Renal cortex interstitium (tissue), 15 donors: ENCODE measurements at places on chromosomes 1 and 21.

DNA sequence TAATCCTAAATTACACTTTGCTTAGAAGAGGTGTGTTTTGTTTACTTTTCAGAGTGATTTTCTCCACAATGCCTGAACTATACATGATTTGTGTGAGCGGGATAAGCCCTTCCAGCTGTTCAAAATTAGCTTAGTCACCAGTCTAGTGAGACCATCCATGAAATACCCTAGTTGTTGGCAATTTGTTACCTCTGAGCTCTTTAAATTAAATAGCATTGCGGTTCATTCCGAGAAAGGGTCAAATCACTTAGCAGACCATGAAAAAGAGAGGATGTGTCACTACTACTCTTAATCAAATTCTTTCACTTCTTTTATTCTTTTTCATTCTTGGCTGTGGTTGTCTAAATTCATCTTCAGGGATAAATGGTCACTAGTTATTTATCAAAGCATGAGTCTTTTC, 11.9 kb upstream of the VAV3 start:
- DNase-seq = no peak

GRCh38 chr1:18946550-18947381, 9.7 kb downstream of the IFFO2 start:
- DNase-seq = no peak

- no peak for DNase-seq
These were observed 40.2 kb downstream of the TTLL7 start for GRCh38 chr1:83958704-83959103.

- DNase-seq = no peak
These were observed 167.2 kb downstream of the LMO4 start for GRCh38 chr1:87495870-87496269.

DNA sequence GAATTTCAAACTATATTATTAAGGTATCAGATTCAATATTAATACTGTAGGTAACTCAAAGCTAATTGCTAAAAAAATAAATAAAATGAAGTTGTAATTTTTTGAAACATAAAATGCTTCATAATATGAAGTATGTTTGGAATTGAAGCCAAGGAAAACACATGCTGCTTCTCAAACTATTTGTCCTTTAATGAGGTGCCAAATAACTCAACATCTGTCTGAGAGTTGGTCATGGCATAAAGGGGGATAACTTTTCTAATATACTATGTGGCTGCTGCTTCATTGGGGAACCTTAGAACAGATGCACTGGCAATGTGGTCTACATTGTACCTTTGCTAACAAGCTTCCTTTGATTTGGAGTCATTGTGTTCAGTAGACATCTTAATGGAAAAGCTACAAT, 96.7 kb downstream of the PDE4B start:
- no peak for DNase-seq

GRCh38 chr1:238360474-238360873, 469.8 kb upstream of the ZP4 start:
- DNase-seq = no peak

- no peak for DNase-seq
These were observed 10.7 kb downstream of the TAF13 start for GRCh38 chr1:109065137-109065536.

GRCh38 chr1:10866321-10867093, 70.1 kb upstream of the CASZ1 start:
- DNase-seq = no peak

- DNase-seq = no peak
These were observed 12.8 kb downstream of the BACE2 start for GRCh38 chr21:41180752-41181151.

DNA sequence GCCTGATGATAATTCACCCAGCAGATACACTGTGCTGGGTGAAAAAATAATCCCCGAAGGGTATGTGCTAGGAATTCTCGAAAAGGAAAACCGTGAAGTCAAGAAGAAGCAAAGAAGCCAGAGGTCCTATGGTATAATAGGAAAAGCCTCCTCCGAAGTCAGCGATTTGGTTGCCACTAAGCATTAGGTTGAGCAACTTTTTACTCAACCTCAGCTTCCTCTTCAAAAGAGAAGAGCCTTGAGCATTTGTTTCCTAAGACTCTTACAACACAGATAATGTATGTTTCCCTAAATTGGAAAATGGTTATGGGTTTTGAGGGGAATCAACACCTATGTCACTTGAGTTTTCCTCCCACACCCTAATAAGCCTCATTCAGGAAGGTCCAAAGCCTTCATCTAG, 21.3 kb upstream of the MNDA start:
- no peak for DNase-seq

DNA sequence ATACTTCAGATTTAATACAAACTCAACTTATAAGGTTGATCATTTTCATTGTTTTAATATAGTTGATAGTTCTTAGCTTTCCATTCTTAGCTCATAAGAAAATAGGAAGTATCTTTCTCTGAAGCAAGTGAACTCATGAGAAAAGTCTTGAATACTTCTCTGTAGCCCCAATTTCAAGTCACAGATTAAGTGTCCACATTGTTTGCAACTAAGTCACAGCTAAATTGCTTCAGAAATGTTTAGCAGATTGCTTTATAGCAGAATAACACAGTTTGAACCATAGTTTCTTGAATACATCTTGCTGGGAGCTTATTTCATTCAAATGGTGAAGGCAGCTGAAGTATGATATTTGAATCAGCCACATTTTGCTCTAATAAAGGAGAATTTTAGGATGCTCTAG, 10.6 kb upstream of the PKN2 start:
- DNase-seq = no peak

DNA sequence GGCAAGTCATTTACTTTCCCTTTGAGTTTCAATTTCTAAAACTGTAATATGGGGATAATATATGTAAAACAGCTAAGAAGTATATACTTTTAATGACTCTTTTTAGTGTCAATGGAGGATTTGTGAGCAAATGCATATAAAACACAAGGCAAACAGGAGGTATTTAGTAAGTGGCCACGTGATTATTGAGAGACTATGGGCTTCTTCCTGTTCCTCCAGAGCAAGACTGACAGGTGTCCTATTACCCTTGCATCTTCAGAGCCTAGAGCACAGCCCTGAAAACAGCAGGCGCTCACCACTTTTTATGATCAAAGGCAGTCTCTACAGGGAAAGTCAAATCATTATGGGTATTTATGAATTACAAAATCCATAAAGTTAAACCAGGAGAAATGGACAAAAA, 941 bp upstream of the ROR1 start:
- no peak for DNase-seq

GRCh38 chr1:19400875-19401534, 84.3 kb downstream of the CAPZB start:
- no peak for DNase-seq

DNA sequence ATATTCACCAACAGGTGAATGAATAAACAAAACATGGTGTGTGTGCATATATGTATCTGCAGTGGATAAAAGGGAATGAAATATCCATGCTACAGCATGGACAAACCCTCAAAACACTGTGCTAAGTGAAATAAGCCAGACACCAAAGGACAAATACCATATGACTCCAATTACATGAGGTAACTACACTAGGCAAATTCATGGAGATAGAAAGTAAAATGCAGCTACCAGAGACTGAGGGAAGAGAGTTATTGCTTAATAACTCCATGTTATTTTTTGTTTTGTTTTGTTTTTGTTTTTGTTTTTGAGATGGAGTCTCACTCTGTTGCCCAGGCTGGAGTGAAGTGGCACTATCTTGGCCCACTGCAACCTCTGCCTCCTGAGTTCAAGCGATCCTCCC, 2.4 kb downstream of the ITLN1 start:
- DNase-seq = no peak

- no peak for DNase-seq
These were observed 11.1 kb upstream of the ETV3L start for GRCh38 chr1:157110686-157111085.

DNA sequence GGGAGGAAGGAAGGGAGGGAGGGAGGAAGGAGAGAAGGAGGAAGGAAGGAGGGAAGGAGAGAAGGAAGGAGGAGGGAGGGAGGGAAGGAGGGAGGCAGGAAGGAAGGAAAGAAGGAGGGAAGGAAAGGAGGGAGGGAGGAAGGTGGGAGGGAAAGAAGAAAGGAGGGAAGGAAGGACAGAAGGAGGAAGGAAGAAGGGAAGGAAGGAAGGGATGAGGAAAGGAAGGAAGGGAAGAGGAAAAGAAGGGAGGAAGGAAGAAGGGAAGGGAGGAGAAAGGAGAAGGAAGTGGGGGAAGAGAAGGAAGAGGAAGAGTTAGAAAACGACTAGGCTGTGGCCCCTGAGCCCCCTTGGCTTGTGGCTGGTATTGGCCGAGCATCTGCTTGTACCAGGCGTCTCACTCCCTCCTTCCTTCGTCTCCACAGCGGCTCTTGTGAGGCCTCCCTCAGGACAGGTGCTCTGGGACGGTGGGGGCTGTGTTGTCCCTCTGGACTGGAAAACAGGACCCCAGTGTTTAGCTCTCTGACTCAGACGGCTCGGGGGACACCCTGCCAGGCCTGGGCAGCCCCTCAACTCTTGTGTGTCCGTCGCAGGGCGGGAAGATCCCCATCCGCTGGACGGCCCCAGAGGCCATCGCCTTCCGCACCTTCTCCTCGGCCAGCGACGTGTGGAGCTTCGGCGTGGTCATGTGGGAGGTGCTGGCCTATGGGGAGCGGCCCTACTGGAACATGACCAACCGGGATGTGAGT, 36.2 kb upstream of the C1QA start:
- no peak for DNase-seq

DNA sequence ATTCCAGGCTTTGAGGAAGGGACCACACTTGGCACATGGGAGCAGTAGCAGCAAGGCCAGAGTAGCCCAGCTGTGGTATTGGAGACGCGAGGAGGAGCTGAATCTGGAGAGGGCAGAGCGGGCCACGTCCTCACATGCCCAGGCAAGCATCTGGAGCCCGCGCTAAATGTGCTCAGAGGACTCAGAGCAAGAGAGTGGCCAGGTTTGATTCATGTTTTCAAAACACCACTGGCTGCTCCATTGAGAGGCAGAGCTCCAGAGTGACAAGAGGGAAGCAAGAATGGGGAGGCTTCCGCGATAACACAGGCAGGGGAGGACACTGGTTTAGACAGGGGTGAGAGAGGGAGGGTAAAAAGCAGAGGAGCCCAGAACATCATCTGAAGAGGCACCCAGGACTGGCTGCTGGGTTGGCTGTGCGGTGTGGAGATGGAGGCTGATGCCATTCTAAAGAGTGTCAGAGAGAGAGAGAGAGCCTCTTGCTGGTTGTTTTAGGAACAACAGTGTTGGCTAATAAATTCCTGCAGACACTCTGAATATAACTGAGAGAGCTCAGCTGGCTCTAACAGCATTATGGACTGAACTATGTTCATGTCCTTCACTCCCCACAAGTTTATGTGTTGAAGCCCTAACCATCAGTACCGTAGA, 32.3 kb downstream of the RCAN1 start:
- DNase-seq = peak; percentile 18

- DNase-seq = no peak
These were observed 14.2 kb downstream of the COL6A1 start for GRCh38 chr21:45995686-45996179.

GRCh38 chr1:66938613-66939012, 13.8 kb downstream of the MIER1 start:
- no peak for DNase-seq

DNA sequence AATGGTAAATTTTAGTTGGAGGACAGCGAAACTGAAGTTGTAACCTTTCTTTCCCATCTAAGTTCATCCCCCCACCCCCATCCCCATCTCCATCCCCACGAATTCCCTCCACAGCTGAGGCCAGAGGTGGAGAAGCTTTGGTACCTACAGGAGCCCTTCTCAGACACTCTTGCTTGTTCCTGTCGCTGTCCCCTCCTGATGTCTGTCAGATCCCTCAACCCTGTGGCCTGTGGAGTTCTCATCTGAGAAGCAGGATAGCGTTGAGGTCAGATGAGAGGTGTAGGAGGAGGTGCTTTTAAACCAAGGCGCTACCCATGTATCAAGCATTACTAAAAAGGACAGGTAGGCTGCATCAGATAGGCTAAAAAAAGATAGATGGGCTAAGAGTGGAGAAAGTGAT, 769 bp downstream of the NTPCR start:
- DNase-seq = no peak

DNA sequence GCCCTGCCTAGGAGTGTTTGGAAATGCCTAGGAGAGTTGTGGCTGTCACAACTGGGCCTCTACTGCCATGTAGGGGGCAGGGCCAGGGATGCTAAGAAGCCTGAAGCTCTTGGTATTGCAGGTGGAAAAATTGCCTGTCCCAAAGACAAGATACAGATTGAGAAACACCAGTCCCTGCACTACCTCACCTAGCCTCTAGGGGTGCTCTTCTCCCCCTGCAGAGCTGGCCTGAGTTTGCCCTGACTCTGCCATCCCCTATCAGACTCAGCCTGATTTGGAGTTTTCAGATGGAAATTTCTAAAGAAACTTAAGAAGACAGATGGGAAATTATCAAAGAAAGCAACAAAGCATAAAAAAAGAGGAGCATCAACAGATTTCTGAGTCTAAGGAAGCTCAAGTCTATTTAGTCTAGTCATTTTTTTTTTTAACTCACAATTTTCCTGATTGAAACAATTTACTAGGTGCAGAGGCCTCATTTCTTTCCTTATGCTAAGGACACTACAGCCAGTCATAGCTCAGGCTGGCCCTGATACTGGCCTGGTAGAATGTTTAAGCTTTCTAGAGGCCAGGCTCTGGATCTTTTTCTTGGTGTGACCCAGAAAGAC, 61.4 kb upstream of the LRRN2 start:
- DNase-seq = no peak
